Activated T-helper 1 cell treated with Interleukin-2 at 50 U/mL for 16 hours (primary cell): ENCODE measurements at places on chromosomes 5 and 9.

GRCh38 chr9:95127249-95128176 lies 190.0 kb downstream of the FANCC start:
- peak; percentile 39 for DNase-seq

GRCh38 chr5:80703747-80704146 lies 49.0 kb upstream of the DHFR start:
- DNase-seq = no peak

DNA sequence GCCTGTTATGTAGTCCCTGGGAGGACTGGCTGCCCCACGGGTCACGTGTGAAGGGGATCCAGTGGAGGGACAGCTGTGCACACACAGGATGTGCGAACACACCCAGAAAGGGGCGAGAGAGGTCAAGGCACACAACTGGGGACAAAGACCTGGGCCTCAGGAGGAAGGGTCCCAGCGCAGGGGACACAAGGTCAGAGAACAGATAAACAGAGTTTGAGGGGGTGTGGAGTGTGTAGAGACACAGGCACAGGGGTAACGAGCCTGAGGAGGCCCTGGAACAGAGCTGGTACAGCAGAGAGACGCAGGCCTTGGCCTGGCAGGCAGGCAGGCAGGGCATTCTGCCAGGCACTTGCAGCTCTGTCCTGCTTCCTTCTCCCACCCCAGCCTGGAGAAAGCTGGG lies 14.8 kb upstream of the PSMD5 start:
- no peak for DNase-seq

GRCh38 chr5:169599451-169599850 lies 15.9 kb downstream of the SPDL1 start:
- no peak for DNase-seq

- DNase-seq = no peak
Measured at GRCh38 chr5:8961956-8962355, 583.9 kb downstream of the SEMA5A start.

- peak; percentile 34 for DNase-seq
Measured at GRCh38 chr5:96816411-96816939, 8.7 kb upstream of the ERAP1 start.

DNA sequence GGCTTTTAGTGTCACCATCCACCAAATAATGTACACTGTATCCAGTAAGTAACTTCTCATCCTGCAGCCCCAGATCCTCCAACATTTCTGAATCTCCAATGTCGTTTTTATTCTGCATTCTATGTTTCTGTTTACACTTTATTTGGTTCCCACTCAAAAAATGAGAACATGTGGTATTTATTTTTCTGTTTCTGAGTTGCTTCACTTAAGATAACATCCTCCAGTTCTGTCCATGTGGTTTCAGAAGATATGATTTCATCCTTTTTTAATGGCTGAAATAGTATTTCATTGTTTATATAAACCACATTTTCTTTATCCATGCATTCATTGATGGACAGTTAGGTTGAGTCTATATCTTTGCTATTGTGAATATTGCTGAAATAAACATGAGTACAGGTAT lies 677.3 kb upstream of the FTMT start:
- no peak for DNase-seq

DNA sequence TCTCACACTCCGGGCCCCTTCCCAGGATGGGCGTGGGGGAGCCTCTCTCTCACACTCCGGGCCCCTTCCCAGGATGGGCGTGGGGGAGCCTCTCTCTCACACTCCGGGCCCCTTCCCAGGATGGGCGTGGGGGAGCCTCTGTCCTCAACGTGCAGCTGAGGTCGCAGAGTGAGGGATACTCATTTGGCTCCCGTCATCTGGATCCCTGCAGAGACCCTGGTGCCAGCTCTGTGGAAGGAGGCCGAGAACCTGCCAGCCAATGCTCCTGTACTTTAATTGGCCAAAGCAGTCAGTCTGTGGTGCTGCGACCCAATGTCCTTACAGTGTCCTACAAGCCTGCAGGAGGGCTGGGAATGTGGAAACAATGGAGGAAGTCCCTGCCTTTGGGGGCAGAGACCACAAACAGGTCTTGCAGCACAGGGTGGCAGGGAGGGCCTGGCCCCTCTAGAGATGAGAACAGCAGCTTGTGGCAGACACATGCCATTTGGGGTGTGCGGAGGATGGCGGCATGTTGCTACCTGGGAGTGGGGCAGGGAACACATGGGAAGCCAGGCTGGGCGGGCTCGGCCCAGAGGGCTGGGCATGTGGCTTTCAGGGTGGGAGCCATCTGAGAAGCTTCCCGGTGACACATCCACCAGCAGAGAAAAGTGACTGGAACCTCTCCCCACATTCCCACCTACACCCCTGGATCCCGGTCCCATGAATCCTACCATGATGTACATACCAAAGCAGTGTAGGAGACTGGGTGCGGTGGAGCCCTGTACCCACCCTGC lies 13.6 kb upstream of the MRNIP start:
- DNase-seq = no peak

GRCh38 chr9:72187121-72187695 lies 38.0 kb downstream of the GDA start:
- DNase-seq = no peak

GRCh38 chr9:83596899-83597504 lies 25.9 kb upstream of the IDNK start:
- DNase-seq = no peak

GRCh38 chr5:122847687-122848081 lies 2.3 kb downstream of the SNX24 start:
- no peak for DNase-seq

DNA sequence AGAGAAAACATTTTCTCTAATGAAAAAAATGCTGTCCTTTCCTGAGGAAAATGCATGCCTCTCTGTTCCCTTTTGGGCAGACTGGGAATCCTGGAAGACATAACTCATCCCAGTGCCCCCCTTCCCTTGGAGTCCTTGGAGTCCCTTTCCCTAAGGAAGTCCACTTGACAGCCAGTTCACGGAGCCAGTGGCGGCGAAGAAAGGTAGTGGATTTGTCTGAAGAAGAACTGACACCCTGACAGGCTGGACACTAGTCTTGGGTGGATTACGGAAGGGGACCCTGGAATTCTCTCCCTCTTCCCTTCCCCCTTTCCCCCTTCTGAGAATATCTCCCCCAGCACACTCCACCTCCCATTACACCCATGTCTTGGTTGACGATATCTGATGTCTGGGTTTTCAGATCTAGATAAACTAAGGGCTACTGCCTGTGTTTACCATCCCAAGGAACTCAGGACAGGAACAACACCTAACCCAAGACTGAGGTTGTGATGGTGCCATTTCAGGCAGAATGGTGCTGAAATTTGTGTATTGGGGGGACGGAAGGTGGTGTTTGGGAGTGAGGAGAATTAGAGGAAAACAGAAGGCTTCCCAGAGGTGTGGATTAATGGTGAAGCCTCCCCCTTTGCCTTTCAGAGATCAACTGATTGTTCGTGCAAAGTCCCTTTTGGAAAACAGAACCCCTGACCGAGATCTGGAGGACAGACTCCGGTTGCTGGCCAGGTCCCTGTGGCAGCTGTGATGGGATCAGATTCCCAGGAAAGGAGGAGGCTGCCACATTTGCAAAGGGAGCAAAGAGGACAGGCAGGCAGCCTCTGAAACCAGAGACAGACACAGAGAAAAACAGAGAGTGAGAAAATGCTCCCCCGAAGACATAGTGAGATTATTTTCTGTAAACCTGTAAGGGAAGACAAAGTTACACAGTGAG lies 704 bp downstream of the SPARC start:
- DNase-seq = no peak

DNA sequence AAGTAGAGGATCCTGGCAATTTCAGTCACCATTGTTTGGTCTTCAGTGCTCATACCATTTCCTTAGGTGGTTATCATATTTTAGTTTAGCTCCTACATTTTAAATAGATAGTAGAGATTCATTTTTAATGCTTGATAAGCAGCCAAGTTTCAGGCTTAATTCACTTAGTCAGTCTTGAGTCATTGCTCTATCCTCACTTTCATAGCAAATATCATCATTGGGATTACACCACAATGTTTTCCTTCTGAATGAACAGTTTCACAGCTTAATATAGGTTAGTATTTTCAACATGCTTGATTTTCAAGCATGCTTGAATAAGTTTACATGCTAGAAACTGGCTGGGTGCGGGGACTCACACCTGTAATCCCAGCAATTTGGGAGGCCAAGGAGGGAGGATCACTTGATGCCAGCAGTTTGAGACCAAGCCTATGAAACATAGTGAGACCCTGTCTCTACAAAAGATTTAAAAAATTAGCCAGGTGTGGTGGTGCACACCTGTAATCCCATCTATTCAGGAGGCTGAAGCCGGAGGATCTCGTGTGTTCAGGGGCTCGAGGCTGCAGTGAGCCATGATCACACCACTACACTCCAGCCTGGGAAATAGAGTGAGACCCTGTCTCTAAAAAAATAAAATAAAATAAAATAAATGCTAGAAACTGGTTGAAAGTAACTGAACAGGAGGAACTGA lies 339.9 kb downstream of the ADGRV1 start:
- DNase-seq = no peak

- no peak for DNase-seq
Measured at GRCh38 chr5:151255621-151256286, 2.8 kb downstream of the GM2A start.

DNA sequence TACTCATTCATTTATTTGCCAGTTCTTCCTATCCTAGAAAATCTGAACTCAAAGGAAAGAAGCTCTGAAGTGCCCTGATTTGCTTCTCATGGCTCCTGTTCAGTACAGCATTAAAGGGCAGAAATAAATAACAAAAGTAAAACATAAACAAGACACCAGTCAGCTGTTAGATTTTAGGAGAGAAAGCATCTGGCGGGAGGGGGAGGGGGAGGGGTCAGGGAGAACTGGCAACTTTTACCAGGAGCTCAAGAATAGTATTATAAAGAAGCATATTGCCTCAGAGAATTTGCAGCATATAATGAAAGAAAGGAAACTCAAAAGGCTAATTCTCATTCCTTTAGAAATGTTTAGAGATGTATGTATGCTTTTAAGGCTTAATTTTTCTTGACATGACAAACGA lies 68.1 kb downstream of the SEMA6A start:
- DNase-seq = no peak

DNA sequence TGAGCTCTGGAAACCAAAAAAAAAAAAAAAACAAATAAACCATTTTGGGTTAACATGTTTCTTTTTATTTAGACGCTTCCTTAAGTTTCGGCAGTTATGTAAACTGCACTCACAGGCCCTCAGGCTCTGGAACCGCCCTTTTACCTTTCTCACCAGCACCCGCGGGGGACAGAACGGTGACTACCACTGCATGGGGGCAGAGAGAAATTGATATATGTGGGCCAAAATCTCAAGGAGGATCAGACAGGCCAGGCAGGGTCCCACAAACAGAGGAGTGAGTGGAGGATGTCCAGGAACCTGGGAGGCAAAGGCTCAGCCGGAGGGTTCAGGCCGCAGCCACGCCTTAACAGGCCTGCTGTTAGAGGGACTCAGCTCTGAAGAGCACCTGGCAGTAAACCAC lies 54.4 kb downstream of the IRX2 start:
- no peak for DNase-seq

GRCh38 chr9:18638371-18639249 lies 164.7 kb downstream of the ADAMTSL1 start:
- no peak for DNase-seq

DNA sequence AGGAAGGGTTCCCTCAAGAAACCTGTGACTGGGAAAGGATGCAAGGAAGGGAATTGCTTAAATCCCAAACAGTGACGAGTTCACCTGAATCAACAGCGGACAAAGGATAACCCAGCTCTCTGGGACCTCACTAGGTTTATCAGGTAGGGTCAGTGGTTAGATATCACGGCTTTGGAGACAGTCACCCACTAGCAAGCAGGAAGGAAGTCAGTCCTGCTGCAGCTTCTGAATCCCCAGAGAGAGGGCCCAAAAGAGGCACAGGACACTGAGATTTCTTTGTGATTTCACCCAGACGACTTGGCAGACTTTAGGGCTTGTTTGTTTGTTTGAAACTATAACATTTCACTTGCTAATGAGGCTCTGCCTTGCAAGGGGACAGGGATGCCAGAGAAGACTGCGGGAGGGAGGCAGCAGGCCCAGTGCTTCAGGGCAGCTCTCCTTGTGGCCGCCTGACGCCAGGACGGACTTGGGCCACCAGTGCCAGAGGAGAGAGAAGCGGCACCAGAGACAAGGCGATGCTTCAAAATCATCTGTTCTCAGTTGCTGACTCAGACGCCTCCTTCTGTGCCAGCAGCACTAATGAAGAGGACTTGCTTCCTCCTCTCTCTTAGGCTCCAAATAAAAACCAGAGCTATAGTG lies 275.6 kb upstream of the SLC30A5 start:
- DNase-seq = no peak

- DNase-seq = no peak
Measured at GRCh38 chr9:36158122-36158521, 11.1 kb upstream of the CCIN start.

DNA sequence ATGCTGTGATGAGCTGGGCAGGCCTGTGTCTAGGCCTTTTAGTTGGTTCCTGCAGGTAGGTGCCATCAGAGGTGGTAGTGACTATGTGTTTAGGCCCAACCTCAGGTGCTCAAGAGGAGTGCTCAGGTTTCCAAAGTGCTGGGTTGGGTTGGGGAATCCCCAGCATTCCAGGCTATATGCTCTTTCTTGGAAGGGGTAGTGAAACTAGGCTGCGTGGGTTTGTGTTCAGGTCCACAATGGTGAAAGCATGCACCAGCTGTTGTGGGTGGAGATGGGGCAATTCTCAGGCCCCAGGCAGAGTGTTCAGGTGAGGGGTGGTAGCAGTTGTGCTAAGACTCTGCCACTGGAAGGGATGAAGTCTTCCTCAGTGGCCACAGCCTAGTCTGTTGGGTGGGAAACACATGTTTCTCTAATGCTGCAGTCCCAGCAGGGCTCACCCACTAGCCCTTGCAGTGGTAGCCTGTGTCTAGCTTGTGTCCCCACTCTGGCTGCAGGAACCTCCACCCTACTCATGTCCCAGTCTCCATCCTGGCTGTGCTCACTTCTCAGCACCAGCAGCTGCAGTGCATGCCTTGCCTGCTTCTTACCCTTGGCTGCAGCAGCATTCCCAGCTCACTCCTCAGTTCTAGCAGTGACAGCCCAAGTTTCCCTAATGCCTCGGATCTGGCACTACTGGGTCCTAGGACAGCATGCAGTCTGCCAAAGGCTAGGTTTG lies 78.9 kb downstream of the FAM170A start:
- DNase-seq = no peak

- no peak for DNase-seq
Measured at GRCh38 chr5:125411744-125412560, 665.5 kb upstream of the ZNF608 start.
